ENCODE measurements at places on chromosomes 2 and 18.

DNA sequence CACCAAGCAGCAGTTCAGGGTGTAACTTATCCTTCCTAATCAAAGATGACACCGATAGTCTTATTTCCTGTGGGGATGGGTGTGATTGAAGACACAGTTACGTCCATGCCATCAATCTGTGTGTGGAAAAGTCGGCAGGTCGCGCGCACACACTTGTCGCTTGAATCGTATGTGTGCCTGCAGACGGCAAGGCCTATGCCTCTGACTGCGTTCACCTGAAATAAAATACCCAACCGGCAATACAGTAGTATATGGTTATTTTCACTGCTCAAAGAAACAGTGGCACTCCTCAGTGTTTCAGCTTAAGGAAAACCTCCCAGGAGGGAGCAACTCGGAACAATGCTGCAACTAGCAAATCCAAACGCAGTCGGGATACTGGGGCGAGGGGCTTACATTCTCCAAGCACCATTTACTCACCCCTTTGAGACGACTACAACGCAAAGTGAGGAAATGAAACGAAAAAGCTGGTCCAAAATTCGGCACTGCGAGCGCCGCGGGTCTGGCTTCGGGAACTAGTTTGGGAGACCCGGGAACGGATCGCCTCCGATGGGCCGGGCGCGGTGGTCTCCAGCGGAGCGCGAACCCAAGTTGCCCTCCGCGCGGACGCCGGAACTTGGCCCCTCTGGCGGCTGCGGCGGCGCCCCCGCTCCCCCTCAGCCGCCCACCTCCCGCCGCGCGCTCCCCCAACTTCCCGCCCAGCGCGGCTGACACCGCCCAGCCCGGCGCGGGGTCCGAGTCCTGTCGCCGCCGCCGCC is 675 bp downstream of the PRKD3 start:
- DNase-seq: peak; percentile 21

DNA sequence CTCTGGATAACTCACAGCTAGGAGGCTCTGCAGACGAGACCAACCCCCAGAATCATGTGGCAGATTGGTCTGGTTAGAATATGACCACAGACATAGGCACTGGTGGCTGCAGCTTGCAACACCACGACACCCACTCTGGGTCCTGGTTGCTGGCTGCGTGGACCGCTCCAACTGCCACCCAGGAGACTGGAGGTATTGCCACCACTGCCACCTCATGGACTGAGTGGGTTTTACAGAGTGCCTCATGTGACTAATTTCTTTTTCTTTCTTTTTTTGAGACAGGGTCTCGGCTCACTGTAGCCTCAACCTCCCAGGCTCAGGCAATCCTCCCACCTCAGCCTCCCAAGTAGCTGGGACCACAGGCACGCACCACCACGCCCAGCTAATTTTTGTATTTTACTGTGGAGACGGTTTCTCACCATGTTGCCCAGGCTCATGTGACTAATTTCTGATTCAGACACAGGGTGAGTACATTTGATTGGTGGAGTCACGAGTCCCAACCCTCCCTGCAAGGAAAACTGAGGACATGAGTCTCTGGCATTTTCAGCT is 29.9 kb upstream of the NT5DC4 start:
- peak; percentile 88 for DNase-seq

- no peak for DNase-seq
Observed at GRCh38 chr2:240139666-240140393, 628 bp downstream of the OTOS start.

DNA sequence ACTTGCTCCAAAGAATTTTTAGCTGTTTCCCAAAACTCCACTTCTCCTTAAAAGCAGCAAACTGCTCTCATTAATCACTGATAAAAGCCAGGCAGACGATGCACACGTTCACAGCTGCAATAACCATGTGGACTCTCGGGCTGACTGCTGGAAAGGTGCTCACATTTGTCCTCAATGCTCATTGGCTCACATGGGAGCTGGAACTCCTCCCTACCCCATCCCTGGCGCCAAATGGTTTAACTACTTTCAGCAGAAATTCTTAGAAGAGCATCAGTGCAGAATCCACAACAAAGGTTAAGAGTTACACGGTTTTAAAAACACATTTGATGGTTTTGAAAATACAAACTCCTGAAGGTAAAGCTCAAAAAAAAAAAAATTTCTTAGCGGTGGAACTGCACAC is 117.1 kb downstream of the NOL10 start:
- DNase-seq: no peak

DNA sequence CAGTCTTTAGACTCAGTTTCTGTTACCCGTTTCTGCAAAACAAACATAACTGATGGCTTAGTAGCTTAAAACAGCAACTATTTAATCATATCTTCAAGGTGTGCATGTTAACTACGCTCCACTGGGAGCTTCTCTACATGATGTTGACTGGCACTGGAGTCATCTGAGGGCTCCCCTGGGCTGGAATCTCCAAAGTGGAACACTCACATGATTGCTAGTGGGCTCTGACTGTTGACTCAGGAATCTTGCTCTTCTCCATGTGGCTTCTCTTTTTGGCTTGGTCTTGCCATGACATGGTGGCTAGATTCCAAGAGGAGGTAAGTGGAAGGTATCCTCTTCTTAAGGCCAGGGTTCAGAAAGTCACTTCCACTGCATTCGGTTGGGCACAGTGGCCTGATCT is 160.8 kb downstream of the PMAIP1 start:
- peak; percentile 30 for DNase-seq

DNA sequence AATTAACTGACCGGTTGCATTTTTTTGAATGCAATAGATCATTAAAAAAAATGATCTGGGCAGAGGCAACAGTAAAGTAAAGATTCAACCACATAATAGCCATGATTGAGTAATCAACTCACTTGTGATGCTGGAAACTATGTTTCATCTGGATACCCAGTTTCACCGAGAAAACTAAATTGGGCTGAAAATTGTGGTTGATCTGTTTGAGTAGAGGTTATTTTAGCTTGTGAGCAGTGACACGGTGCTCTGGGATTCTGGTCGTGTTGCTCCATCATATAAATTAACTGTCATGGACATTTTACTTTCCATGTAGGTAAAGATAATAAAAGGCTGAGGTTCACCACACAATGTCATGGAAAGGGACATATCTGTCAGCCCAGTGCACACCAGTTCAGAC is 58.7 kb downstream of the CD226 start:
- no peak for DNase-seq

Data from HCEC 1CT (cell line).